Activated CD8-positive, alpha-beta memory T cell treated with anti-CD3 and anti-CD28 coated beads for 1 hour (primary cell): ENCODE measurements at places on chromosomes 2 and 18.

GRCh38 chr2:239443666-239444567, 43.1 kb upstream of the HDAC4 start:
- DNase-seq, result no peak

DNA sequence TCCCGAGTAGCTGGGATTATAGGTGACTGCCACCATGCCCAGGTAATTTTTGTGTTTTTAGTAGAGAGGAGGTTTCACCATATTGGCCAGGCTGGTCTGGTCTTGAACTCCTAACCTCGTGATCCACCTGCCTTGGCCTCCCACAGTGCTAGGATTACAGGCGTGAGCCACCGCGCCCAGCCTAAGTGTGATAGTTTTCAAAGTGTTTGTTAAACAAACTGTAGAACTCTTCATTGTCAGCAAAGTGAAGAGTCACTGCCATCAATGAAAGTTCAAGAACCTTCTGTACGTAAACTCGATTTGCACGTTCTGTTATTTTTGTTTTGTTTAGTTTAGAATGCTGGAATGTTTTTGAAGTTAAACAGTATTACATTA, 18.0 kb upstream of the SOS1 start:
- no peak for DNase-seq

DNA sequence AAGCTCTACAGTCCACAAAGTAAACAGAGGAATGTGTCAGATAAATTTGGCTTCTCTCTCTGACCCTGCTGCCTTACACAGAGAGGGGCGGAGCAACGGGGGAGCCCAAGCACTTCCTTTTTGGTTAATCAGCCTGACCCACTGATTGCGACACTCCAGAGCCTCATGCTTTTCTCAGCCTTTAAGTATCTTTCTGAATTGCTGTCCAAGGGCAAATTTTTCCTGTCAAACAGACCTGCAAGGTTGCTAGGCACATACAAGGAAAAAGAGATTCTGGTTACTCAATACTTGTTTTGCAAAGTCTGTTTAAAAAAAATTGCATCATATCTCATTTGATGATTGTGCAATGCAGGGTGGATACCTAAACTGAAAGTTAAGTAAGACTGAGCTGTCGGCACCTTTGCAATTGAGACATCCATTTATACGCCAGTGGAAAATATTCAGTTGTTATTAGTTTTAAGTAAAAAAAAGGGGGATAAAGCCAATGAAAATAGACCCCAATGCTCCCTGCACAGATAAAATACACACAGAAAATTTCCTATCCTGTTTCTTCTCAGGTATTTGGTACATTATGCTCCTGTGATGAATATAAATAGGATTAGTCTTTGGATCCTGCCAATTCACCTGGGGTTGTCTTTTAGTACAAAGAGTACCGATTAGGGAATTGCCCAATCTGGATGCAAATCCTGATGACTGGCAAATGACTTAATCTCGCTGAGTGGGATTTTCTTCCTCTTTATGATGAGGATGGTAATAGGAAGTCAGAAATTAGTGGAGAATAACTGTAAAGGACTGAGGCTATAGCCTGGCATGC, 260.2 kb upstream of the TRIB2 start:
- no peak for DNase-seq

DNA sequence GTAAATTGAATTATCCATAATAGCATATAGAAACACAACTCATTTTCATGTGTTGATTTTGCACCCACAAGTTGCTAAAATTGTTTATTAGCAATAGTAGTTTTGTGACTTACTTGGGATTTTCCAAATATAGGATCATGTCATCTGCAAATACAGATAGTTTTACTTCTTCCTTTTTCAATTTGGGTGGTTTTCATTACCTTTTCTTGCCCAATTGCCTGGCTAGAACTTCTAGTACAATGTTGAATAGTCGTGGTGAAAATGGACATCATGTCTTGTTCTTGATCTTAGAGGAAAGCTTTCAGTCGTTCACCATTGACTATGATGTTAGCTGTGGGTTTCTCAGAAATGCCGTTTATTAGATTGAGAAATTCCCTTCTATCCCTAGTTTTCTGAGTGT, 60.2 kb upstream of the TCF7L1 start:
- no peak for DNase-seq

DNA sequence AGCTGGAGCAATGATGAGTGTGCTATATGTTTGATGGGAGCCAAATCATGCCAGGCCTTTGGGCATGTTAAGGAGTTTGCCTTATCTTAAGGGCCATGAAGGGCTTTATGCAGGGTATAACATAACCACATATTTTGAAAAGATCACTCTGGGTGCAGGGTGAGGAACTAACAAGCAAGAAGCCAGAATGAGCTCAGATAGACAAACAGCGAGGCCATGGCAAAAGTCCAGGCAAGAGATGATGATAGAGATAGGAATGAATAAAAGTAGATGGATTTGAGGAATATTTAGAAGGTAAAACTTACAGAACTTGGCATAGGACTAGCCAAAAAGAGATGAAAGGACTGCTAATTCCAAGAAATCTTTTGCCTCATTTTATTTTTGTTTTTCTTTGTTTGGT, 6.7 kb downstream of the GALNT3 start:
- no peak for DNase-seq

DNA sequence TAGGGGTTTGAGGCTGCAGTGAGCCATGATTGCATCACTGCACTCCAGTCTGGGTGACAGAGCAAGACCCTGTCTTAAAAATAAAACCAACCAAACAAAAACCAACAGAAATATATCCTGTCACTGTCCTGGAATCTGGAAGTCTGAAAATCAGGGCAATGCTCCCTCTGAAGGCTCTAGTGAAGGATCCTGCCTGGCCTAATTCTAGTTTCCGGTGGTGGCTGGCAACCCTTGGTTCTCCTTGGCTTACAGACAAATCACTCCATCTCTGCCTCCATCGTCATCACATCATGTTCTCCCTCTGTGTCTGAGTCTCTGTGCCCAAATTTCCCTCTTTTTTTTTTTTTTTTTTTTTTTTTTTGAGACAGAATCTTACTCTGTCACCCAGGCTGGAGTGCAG, 15.9 kb upstream of the VPS4B start:
- DNase-seq, result no peak

DNA sequence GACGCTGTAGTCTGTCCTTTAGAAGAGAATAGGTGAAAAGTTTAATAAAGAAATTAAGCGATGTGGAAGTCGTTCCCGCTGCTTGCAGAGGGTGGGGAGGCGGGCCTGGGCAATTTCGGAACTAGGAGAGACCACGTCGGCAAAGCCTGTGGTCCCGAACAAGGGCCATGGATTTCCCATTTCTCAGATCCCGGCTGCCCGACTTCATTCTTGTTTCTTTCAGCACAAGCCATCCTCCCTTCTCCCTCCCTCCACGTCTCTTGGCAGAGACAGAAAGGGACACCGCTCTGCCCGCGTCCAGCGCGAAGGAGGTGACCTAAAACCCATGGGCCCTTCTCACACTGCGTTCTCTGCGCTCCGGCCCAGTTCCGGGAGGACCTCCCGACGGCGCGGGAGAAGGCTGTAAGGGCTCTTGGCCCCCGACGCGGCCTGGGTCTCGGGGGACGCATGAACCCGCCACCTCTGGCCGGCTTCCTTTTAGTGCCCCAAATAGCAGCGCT, 2.2 kb upstream of the BCL2L11 start:
- DNase-seq, result no peak

- DNase-seq, result no peak
Measured at GRCh38 chr2:241701149-241701398, 765 bp upstream of the ING5 start.

GRCh38 chr2:140551287-140551686, 1579.5 kb downstream of the LRP1B start:
- DNase-seq, result no peak

DNA sequence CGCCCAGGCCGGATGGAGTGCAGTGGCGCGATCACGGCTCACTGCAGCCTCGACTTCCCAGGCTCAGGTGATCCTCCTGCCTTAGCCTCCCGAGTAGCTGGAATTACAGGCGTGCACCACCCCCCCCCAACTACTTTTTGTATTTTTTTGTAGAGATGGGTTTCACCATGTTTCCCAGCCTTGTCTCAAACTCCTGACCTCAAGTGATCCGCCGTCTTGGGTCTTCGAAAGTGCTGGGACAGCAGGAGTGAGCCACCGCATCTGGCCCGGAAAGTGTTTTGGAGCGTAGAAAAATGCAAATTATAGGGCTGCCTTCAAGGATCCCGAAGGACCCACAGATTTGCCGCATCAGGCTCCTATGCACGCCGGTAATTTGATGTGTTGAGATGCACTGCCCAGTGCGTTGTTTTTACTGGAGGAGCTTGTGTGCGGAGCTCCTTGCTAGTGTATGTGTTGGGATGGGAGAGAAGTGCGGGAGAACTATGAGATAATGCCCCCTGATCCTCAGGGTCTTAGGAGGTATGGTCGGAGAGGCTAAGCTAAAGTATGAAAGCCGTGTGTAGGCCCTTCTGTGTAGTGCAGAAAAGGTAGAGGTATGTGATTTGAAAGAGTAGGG, 1.2 kb upstream of the CLASP1 start:
- DNase-seq, result no peak

- DNase-seq, result no peak
Measured at GRCh38 chr2:181977661-181978350, 7.8 kb upstream of the PPP1R1C start.

DNA sequence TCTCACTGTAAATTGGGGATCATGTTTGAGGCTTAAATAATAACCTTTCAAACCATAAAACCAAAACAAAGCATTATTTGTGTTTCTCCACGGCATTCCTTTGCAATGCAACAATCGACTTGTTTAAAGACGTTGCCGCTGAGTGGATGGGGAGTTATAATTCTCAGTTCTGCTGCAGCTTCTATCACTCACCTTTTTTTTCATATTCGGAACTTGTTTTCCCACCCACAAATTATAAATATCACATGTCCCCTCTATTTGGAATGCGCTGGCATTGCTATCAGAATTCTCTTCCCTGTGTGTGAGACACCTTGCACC, 372.8 kb upstream of the SMIM21 start:
- no peak for DNase-seq

GRCh38 chr2:195505701-195506100, 151.3 kb upstream of the SLC39A10 start:
- DNase-seq, result no peak

DNA sequence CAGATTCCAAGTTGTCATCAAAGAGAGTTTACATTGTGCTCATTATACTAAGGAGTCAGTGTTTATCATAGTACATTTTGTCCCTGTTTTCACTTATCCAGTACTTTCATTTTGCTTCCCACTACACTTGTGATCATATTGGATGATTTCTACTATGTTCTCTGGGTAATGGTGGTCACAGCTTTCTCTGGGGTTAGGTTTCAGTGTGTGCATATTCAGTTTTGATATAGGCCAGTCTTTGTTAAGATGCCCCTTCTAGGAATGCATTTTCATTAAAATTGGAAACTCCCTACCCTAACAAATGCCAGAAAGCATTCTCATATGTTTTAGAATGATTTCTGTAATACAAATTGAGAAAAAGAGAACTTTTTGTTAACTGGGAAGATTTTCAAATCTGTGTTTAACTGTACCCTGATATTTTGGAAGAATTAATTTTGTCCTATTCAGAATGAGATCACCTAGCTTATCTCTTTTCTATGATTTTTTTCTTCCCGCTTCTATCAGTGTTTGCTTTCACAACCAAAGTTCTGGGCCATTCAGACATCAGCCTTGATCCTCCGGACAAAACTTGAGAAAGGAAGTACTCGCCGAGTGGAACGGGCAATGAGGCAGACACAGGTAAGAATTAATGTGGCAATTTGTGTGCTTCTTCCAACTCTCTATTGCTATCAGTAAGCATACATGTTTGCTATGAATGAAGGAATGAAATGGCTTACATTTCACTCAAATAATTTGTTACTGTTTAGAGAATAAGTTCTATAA, 74.6 kb downstream of the TTC27 start:
- no peak for DNase-seq

DNA sequence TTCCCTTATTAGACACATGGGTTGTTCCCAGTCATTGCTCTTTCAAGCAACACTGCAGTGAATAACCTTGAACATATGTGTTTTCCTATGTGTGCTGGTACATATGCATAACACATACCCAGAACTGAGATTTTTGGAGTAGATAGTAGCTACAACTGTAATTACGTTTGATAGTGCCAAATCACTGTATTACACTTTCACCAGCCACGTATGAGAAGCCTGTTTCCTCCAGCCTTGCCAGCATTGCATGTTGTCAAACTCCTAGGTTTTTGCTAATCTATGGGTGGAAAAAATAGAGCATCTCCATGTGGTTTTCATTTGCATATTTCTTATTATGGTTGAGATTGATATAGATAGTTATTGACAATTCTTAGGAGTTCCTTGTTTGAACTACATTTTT, 56.5 kb upstream of the ACSL3 start:
- no peak for DNase-seq

GRCh38 chr2:230423851-230424458, 8.0 kb downstream of the SP100 start:
- DNase-seq, result no peak

DNA sequence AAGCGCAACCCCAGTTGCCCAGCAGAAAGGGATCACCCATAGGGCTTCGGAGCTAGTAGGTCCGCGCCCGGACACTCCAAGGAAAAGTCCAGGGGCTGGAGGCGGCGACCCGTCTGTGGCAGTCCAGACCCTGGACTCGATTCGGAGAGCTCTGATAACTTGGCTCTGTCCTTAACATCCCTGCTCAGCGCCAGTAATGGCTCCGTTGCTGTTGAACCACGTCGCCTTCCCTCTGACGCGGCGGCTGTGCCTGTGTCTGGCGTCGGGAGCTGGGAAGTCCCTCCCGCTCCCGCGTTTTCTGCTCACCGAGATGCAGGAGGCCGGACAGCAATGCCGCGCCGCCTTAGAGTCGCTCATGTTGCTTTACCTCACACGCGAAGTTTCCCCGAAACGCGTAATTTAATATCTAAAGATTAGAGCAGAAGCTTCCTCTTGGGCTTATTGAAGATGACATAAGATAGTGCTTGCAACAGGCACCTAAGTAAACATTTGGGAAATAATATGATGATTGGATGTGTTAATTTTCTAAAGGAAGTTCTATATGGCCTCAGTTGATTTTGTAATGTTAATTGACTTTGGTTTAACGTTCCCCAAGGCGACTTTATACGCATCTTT, 1.3 kb upstream of the ZBTB14 start:
- DNase-seq, result peak; percentile 5

GRCh38 chr2:6011921-6012320, 319.7 kb downstream of the SOX11 start:
- DNase-seq, result no peak

- DNase-seq, result no peak
Measured at GRCh38 chr2:120452945-120453634, 107.2 kb downstream of the INHBB start.

DNA sequence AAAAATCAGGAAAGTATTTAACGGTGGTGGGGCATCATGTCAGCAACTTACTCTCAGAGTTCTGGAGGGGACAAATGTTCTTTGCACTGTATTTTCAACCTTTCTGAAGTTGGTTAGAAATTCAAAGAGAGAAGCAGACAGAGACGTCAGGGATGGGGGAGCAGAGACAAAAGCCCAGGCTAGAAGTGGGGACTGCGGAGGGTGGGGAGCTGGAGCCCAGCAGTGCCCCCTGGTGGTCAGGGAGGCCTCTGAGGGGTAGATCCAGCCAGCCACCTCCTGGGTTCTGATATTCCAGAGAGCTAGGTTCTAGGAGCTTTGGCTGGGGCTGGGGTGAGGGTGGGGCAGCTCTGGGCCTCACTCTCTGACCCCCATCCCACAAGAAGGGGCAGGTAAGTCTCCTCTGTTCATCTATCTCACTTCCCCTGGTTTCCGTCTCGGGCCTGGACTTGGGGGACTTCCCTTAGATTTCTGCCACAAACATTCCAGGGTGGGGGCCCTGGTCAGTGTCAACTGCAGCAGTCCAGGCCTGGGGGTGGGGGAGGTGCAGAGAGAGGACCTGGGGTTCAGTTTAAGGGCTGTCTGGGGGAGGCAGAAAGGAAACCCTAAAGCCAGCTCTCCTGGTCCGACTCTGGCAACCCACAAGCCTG, 8.9 kb downstream of the TNS1 start:
- peak; percentile 7 for DNase-seq

GRCh38 chr2:54613386-54613785, 110.1 kb upstream of the EML6 start:
- no peak for DNase-seq
